GM13976 (cell line): ENCODE measurements at places on chromosomes 11 and 22.

GRCh38 chr11:16603890-16604793 is 134.3 kb upstream of the C11orf58 start:
- peak; percentile 33 for DNase-seq

DNA sequence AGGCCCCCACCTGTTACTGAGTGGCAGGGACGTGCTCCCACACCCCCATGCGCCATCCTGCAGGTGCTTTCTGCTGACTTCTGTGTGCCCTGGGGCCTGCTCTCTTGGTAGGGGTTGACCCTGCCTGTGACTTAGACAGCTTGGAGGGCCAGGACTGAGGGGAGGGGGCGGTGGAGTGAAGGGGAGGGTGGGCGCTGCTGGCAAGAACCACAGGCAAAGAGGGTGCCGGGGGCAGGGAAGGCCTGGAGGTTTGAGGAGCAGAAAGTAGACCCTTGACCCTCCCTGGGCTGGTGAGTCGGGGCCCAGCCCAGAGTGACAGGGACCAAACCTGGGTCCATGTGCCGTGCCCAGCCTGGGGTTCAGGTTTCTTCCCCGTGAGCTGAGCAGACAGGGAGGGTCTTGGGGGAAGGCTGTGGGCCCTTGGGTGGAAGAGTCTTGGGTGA is 17.8 kb downstream of the KCNQ1 start:
- DNase-seq, result no peak

GRCh38 chr11:70540196-70540595 is 141.9 kb downstream of the CTTN start:
- no peak for DNase-seq

- DNase-seq, result no peak
Measured at GRCh38 chr22:43550024-43550620, 138.3 kb downstream of the MPPED1 start.

GRCh38 chr22:28630177-28630574 is 49.5 kb downstream of the TTC28 start:
- DNase-seq, result no peak

DNA sequence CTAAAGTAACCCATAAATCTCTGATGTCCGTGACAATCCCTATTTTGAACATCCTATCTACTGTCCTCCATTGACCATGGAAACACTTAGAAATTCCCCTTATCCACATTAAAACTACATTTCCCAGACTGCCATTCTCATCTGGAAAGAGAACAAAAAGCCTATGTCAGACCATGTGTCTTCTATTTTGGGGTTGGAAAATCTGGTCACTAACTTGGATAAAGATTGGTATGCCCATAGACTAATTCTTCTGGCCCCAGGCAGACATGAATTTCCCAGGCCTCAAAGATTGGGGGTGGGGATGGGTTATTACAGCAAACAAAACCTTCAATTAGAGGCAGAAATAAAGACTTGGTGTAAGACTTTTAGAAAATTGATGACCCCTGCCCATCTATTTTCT is 30.9 kb upstream of the CREB3L1 start:
- DNase-seq, result no peak

DNA sequence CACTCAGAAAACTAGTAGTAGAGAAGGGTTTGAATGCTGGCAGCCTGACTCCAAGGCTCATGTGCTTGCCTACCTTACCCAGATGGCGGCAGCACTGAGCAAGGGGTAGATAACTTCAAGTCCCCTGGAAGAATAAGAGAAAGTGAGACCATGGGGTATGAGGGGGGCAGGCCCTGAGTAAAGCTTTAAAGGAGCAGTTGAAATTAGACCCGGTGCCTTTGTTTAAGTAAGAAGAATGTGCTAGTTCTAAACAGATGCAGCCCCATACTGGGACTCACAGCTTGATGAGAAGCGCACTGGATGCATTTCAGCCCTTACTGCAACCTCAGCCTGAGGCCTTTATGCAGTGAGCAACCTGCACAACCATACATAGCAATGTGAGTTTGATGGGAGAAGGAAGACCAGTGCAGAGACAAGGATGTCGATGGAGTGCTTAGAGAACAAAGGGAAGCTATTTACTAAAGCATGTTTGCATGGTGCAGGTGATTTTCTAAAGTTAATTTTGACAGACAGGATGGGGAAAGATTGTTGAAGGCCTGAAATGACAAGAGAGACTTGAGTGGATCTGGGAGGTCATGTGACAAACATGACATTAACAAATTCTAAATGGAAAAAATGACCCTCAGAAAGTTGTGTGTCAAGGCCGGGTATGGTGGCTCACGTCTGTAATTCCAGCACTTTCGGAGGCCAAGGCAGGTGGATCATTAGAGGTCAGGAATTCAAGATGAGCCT is 27.1 kb upstream of the TMA7B start:
- peak; percentile 49 for DNase-seq

GRCh38 chr11:86140334-86140990 is 71.6 kb upstream of the PICALM start:
- DNase-seq, result no peak

DNA sequence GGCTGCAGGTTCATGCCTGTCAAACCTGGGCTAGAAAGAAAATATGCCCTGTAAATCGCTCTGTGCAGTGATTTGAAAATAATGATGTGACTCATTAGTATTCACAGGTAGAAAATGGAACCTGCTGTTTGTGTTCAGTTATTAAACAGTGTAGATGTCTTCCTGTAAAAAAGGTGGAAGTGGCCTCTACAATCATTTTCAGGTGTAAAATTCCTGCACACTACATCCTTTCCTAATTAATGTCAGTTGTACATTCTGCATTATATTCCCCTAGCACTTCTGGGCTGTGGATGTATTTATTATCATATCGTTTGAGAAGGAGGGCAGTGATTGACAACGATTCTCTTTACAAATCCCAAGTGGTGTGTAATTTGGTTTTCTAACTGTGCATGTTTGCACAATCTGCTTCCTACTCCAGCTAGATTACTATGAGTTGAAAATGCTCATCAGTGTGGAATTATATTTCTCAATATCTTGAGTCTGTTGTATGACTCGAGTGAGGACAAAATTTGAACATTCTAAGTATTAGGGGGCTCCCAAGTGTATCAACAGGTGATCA is 454.0 kb upstream of the DDI1 start:
- DNase-seq, result no peak

DNA sequence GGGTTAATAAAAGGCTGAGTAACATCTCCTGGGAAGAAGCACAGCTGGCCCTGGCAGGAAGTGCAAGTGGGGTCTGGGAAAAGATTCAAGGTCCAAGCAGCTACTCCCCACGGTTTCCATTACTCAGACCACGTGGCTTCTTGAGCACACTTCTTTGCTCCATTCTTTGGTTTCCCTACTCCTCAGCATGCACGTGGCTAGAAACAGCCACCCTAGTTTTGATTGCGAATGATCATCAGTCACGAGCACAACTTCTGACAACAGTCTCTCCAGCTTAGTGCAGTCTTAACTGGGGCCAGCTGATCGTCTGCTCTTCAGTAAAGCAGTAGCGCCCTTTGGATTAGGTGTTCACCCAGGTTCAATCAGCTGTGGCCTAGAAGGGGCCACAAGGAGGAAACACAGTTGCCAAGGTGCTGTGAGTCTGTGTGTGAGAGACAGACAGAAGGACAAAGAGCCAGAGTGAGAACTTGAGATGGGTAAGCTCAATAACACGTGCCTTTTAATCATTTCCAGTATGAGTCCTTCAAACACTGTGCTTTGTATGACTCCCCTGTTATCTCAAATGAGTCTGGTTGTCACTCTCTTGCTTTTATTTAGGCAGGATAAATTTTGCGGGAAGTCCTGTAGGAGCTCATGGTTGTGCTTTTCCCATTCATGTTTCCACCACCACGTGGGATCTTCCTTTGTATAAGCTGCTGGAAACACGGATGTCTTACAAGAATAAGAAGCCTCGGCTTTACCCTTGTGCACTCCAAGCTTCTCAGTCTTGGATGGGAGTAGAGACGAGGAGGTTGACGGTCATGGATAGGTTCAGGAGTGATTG is 901 bp upstream of the PARVA start:
- no peak for DNase-seq

GRCh38 chr11:114482114-114482513 is 42.8 kb downstream of the REXO2 start:
- DNase-seq, result no peak

DNA sequence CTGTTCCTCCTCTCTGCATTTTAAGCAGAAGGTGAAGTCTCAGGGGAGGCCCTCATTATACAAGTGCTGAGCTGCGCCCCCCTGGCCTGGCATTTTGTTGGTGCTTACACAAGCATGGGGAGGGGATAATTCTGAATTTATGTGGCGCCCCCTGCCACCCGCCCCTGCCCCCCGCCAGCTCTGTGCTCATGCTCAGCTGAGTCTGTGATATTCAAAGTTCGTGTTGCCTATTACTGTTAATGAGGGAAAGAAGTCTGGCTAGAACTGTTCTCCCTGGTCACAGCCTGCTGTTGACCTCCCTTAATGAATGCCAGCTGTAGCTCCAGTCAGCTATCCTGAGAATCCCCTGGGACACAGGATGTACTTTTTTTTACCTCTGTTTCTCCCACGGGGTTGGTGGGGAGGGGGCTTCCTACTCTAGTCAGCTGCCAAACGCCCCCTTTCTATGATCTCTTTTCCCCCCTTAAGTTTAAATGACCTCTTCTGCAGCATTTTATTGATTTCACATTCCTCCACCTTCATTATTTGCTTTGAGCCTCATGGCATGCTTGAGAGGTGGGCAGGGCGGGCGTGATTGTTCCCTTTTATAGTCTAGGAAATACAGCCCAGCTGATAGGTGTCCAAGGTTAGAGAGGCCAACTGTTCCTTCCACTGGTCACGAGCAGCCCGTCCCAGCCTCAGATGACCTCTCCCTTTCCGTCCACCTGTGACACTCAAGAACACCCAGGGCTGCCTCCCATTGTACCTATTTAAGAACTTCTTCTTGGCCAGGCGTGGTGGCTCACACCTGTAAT is 12.2 kb downstream of the USP2 start:
- DNase-seq, result no peak

- DNase-seq, result no peak
Measured at GRCh38 chr22:50729391-50730012, 8.5 kb upstream of the ACR start.

- no peak for DNase-seq
Measured at GRCh38 chr11:117107701-117108590, 9.7 kb upstream of the SIK3 start.

DNA sequence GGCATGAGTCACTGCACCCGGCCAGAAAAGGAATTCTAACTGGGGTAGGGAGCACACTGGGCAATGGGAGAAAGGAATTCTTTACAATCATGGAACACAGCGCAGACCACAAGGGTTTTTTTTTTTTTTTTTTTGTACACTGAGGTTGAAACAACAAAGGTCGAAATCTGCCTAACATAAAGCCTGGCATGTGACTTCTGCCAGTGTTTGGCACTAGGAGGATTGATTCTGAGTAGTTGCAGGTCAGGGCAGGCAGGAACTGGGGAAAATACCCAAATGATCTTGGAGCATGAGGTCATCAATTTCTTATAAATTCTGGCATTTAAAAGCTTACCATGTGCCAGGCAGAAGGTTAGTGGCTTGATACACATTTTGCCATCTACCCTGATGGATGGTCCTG is 202.0 kb upstream of the SNX19 start:
- no peak for DNase-seq

DNA sequence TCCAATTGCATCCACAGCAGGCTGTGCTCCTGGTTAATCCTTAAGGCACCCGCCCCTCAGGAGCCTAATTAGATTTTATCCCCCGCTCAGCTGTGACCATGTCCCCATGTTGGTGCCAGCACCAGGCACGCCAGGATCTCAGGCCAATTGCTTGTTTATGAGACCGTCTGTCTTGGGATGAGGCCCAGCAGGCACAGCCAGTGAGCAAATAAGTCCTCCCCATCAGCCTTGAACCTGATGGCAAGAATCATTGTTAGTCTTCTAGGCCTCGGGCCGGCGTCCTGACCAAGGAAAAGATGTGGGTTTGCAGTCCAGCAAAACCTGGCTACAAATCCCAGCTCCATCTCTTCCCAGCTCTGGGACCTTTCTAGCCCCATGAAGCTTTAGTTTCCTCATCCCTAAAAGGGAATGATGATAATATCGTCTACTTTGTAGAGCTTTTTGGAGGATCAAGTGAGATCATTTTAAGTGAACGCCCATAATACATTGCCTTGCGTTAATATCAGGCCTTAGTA is 57.3 kb downstream of the TP53I11 start:
- DNase-seq, result no peak

DNA sequence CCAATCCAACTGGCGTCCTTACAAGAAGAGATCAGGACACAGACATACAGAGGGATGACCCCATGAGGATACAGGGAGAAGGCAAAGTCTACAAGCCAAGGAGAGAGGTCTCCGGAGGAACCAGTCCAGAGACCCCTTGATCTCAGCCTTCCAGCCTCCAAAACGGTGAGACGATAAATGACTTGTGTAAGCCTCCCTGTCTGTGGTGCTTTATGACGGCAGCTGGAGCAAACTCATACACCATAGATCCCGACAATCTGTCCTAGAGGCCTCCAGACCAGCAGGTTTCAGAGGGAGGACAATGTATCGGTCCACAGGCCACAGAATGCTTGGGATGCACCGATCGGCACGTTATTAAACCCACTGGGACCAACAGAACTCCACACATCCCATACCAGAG is 383.3 kb downstream of the SHANK2 start:
- DNase-seq, result no peak

DNA sequence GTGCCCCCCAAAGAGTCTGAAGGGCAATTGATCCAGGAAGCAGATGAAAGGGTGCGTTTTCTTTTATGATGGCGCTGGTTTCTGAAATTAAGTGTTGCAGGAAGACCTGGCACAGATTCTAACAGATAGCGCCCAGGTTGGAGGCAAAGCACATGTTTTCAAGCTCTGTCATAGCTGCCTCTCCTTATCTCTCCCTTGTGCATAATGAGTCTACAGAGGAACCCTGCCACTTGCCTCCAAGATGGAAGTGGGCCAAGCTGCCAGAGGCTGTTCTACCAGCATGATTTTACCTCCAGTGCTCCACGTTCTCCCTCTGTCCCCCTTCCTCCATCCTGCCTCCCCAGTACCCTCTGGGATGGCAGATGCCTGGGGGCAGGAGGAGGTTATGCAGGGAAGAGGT is 30.0 kb upstream of the TLCD5 start:
- no peak for DNase-seq

GRCh38 chr11:57301711-57302423 is 22.9 kb downstream of the TNKS1BP1 start:
- peak; percentile 27 for DNase-seq

- DNase-seq, result no peak
Measured at GRCh38 chr11:47964546-47964945, 15.8 kb upstream of the PTPRJ start.

DNA sequence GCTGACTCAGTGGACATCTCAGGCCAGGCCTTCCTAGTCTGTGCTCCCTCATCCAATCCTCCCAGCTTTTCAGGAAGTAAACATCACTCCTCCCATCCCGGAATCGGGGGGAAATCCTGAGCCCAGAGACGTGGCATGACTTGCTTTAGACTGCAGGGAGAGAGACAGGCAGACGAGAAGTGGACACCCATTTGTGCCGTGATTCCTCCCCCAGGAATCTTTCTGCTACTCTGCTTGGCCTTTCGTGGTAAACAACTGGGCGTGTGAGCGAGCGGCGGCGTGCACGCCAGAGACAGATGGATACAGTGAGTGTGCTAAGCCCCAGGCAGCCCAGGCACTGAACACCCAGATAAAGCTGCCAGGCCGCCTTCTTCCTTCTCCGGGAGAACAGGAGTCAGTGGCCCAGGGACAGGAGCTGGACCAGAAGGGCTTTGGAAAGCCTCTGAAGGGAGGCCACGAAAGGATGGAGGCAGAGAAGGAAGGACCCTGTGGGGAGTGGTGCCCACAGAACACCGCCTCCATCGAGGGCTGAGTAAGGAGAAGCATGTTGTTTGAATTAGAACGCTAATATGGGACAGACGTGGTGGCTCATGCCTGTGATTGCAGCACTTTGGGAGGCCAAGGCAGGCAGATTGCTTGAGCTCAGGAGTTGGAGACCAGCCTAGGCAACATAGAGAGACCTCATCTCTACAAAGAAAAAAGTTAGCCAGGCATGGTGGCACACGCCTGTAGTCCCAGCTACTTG is 53.0 kb upstream of the PRR5 start:
- DNase-seq, result no peak
